ENCODE measurements at places on chromosomes 3 and 15.

GRCh38 chr15:39828374-39828931, 45.8 kb upstream of the FSIP1 start:
- DNase-seq = no peak

DNA sequence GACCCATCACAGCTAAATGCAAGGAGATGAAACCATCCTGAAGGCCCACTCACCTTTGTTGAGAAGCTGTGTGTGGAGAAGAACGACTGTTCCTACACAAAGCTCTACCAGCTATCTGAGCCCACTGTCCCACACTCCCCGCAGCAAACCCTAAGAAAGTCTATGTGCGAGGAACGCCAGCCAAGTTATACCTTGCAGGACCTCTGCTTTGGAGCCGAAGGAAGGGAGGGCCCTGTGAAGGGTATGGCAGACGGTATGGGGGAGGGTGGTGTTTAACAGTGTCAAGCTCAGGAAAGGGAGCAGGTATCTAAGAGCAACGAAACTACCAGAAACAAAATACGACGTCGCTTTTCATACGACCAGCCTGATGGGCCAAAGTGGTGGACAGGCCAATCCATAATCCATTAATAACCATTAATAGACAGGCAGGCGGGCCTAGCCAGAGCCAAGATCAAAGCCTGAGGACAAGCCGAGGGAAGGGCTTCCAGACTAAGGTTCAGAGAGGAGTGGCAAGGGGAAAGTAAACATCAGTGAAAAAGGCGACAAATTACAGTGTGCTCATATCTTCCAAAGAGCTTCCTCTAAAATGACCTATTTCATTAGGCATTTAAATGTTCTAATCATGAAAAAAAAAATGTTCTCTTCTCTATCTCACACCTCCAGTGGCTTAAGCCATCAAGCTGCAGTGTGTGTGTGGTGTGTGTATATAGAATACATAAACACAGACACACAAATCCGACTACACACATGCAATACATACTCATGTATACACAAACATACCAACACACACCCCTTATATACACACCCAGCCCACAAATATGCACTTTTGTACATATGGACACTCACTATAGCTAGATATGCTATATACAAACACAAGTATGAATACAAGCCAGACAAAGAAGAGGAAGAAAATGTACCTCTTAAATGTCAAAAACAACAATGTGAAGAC, 43.9 kb downstream of the PTPN23 start:
- DNase-seq = no peak

- DNase-seq = no peak
Measured at GRCh38 chr15:64144192-64144564, 7.4 kb upstream of the SNX22 start.

- DNase-seq = peak; percentile 82
Measured at GRCh38 chr3:45664578-45664977, 24.6 kb upstream of the SACM1L start.

- DNase-seq = no peak
Measured at GRCh38 chr15:72764656-72765055, 18.9 kb downstream of the ADPGK start.

DNA sequence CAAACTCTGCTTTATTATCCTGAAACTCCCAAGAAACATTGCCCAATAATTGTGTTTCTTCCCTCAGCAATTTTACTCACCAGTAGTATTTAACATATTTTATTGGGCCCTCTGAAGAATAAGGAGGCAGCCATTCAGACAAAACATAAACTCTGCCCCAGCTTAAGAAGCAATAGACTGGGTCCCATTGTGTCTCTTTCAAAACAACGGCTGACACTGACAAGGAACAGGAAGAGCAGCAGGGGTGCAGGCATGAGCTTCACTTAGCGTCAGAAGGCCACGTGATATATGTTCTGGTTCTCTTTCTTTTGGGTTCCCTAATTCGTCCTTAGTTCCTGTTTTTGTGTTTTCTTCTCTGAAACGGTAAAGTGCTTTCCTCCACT, 242.3 kb downstream of the FHIT start:
- DNase-seq = no peak

DNA sequence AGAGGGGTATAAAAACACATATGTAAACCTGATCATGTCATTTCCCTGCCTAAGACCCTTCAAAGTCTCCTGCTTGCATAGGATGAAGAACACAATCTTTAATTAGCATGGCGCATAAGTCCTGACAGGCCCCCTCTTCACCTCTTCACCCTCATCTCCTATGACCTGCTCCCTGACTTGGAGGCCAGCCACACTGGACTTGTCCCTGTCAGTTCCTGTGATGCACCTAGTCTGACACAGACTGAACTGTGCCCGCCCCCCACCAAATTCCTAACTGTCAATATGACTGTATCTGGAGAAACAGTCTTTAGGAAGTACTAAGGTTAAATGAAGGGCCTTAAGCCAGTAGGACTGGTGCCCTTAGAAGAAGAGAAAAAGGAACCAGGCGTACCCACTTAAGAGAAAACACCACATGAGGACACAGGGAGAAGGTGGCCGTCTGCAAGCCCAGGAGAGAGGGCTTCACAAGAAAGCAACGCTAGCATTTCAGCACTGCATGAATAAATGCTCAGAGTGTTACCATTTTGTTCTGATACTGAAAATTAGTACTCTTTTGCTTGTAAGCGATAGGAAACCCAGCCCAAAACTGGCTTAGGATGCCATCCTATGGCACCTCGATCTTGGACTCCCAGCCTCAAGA, 34.0 kb downstream of the MRPL46 start:
- DNase-seq = no peak

DNA sequence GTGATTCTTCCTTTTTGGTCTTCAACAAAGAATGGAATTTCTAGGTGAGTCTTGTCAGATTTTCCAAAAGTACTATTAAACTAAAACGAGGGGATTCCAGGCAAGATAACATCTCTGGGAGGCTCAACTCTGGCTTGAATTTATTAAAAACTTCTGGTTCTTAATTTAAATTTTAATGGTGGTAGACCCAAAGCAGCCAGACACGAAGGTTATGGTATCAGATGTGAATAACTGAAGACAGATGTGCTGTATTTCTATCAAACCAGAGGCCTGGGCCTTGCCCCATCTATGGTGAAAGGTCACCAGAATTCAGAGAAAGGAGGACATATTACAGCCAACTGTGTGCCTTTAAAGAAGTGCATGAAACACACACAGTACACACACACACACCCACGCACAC, 283.2 kb upstream of the ICE2 start:
- no peak for DNase-seq

DNA sequence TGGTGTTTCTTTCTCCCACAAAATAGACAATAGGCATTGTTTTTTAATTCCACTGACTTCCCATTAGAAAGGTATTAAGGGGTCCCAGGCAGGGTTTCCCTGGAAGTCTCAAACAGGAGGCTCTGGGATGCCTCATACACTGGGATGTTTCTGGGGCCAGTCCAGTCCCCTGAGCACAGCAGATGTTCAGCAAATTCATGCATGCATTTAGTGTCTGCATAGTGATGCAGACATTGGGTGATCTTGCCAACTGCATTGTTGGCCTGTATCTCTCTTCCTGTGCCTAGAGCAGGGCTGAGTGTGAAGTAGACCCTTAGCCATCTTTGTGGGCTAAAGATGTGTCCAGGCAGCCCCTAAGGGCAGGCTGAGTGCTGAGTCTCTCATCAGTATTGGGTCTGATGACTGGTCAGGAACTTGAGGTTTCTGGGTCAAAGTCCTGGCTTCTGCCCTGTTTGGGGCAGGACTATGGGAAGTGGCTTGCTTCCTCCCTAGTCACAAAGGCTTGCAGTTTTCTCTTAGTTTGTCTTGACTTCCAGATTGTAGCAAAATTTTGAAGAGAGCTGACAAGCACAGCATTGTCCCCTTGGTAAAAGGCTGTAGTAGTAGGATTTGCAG, 56.5 kb downstream of the BSN start:
- DNase-seq = no peak

- no peak for DNase-seq
Measured at GRCh38 chr3:86175593-86176444, 815.1 kb downstream of the VGLL3 start.

- DNase-seq = no peak
Measured at GRCh38 chr3:184383033-184383740, 3.3 kb downstream of the CHRD start.
